ENCODE measurements at places on chromosomes 16 and 17. TPM values are rescaled to one million over a fixed set of nuclear protein-coding genes. Genes with fewer than 3 reads are reported as not detected.

Gene ARHGAP44
- not detected for total RNA-seq

- no peak for DNase-seq
These were observed 11.6 kb upstream of the TMEM100 start for GRCh38 chr17:55734128-55734781.

Gene ITGAX
- 2.7 TPM for total RNA-seq

Gene ITGA2B
- 0.31 TPM for total RNA-seq

DNA sequence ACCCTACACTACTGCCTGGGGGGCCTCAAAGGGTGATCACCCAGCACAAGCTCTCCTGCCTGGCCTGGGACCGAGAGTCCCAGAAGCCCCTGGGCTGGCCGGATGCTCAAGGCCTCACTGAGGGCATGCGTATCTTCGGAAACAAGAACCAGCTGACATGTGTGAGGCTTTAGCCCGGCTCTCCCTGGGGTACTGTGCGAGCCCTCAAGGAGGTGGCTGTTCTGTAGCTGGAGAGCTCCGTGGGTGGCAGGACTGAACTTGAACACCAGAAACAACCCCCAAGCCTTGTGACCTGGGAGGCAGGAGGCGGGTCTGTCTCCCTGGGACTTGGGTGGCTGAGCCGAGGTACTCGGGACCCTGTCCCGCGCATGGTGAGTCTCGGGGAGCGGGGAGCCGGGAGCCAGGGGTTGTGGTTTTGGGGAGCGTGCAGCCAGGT is 7.0 kb downstream of the DPEP1 start:
- DNase-seq: no peak

GRCh38 chr17:72090108-72090507 is 30.7 kb upstream of the SOX9 start:
- DNase-seq: no peak

DNA sequence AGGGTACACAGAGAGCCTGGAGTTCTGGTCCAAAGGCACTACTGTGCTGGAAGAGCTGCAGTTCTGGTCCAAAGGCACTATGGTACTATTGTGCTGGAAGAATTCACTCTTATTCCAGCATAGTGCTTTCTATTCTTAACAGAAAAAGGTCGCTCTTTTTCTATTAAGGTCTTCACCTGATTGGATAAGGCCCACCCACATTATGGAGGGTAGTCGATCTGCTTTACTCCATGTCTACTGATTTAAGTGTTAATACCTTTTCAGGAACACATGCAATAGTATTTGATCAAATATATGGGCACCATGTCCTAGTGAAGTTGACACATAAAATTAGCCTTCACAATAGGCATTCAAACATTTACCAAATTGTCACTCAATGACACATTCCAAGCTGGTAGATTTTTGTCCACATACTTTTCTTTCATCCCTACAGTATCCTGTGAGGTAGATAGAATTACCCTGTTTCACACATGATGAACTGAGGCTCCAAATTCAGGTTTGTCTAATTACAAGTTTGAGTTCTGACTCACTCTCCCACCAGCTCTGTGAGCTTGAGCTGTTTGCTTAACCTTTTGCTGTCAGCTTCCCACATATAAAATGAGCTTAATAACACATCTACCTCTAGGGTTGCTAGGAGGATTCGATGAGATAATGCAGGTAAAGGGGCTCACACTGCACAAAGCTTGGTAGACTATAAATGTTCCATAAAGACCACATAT is 129.9 kb downstream of the AIPL1 start:
- no peak for DNase-seq

DNA sequence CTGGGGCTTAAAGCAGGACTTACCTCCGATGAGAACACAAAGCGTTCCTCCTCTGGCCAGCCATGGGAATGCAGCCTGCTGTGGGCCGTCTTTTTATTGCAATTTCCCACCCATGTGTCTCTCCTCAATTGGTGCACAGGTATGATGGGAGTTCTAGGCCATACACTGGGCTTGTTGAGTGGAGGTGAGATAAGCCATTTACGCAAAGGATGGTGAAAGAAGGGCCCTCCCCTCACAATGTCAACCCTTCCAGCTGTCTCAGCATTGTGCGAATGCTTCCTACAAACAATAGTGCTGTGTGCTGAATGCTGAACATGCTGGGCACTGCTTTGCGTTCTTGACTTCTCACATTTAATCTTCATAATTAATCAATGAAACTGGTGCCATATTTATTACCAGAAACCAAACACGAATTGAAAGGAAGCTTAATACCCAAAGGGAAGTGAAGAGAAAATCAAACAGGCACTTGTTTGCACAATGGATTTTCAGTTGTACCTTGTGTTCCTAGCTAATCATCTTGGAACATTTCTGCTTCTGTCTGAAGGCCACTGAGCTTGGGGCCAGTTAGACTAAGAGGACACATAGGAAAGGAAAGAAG is at the start of gene GP2:
GP2 (minus strand) TSS at position 70 of the 598 bp plus-strand sequence. CDS start 1,082 bp downstream, outside the sequence.
- no peak for DNase-seq

GRCh38 chr17:27333410-27333980 is 39.6 kb downstream of the WSB1 start:
- DNase-seq: peak; percentile 39

DNA sequence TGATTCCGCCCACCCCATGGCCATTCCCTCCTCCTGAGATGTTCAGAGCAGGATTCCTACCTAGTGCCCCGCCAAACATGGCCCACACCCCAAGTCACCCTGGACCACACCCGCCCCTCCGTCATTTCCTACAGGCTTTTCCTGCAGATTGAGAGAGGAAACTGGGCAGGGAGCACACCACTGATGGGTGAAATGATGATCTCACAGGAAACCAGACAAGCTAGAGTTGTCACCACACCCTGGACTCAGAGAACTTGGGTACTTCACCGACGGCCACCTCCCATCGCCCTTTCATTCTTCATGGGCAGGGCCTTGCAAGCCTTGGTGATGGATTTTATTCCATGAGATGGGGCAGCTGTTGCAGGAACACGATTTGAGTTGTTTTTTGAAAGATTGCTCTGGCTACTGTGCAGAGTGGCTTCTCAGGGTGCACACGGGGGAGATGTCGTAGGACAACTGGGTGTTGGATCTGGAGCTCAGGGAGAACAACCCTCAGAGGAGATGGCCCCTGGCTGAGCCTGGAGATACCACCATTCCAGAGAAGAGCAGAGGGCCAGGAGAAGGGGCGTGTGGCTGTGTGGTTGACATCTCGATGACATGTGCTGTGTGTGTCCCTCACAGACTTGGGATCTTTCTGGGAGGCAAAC is 7.4 kb upstream of the B9D1 start:
- DNase-seq: peak; percentile 57

DNA sequence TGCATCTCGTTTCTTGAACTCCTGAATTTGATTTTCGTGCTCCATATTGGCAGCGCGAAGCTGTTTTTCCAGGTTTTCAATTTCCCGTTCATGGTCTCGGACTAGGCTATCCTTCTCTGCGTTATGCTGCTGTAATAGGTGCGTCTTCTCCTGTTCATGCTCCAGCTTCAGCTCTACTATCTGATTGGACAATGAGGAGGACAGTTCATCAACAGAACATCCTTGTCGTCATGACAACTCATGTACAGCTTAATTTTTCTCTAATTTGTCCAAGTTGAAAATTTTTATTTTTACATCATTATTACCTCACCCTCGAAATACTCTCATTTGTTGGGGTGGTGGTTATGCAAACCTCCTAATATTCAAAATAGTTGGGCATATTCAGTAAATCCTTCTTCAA is 289.8 kb downstream of the CEP112 start:
- no peak for DNase-seq

GRCh38 chr16:50251375-50252081 is 14.8 kb upstream of the ADCY7 start:
- DNase-seq: no peak

Gene CD7
- total RNA-seq: 190 TPM

- no peak for DNase-seq
These were observed 540.1 kb upstream of the PSMD7 start for GRCh38 chr16:73756289-73757178.

DNA sequence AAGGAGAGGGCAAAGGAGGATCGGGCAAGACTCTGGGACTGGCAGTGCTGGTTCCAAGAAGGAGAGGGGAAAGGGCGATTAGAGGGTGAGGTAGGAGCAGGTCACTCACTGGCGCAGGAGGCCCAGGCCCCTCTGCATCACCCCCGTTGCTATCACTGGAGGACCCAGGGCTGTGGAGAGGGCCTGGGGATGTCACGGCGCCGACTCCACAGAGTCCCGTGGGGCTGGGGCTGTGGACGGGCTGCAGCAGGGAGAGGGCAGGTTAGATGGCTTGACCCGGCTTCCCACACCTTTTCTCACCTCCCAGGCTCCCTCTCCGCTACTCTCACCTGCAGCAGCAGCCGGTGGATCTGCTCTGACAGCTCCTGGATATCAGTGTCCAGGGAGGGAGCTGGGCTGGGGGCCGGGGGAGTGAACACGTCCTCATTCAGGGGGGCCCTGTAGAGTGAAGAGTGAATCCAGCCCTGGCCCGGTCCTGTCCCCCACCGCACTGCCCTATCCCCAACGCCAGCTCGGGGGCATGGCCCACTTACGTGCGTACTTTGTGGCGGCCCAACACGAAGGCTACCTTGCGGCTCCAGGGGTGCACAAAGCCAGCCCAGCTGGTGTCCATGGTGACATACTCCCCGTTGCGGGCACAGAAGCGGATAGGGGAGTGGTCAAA is 4.9 kb downstream of the PER1 start:
- DNase-seq: no peak

DNA sequence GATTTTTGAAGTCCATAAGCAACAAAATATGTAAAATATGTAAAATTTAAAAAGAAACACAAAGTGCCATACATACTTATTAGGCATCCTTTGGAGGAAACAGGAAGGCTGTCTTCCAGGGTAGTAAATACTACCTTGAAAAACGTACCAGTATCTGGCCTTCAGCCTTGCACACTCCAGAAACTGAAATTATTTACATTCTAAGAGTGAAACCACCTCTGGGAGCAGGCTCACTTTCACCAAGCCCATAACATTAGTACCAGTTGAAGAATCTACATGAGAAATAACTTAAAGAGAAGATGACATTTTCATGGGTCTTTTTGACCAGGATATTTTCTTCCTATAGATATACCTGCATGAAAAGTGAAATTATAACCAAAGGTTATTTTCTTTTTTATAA is 6.4 kb downstream of the KRTAP9-1 start:
- DNase-seq: no peak

- no peak for DNase-seq
These were observed 183.4 kb upstream of the XYLT1 start for GRCh38 chr16:17654142-17654541.

Gene FOXN1
- not detected for total RNA-seq

Gene SLC52A1
- 0.35 TPM for total RNA-seq

DNA sequence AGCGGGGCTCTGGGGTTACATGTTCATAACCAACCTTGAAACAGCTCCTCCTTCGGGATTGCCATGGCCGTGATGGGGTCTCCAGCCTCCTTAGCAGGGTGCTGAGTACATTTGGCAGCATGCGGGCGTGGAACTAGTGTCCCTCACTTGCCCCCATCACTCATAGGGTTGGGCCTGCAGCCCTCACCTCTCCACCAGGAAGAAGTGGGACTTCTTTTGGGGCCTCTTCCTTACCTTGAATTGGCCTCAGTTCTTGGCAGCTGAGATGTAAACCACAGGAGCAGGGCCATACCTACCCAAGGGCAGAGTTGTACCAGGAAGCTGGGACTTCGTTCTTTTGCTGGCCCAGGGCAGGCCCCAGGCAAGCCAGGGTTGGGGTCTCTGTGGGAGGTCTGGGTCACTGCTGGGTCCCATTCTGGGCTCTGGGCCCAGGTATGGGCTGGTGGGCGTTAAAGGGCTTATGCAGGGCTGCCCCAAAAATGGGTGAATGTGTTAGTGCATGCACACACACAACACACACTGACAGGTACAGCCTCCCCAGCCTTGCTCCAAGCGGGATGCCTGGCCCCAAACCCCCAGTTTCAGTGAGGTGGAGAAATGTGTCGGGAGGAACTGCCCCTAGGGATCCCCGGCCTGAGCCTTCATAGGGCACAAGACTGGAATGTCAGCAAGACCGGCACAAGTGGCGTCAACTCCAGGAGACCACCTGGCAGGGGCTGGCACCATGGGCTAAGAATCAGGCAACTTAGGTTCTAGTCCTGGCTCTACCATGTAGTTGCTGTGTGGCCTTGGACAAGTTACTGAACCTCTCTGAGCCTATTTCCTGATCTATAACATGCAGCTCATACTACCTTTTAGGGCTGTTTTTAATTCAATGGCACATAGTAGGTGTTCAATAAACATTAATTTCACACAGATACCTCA is 3.9 kb upstream of the KRT15 start:
- DNase-seq: no peak

- no peak for DNase-seq
These were observed 46.3 kb downstream of the PRKCA start for GRCh38 chr17:66348584-66349165.

Gene ZG16B
- 0.74 TPM for total RNA-seq

Gene C16orf96
- total RNA-seq: 0.07 TPM

Gene IGSF6
- 0.58 TPM for total RNA-seq

DNA sequence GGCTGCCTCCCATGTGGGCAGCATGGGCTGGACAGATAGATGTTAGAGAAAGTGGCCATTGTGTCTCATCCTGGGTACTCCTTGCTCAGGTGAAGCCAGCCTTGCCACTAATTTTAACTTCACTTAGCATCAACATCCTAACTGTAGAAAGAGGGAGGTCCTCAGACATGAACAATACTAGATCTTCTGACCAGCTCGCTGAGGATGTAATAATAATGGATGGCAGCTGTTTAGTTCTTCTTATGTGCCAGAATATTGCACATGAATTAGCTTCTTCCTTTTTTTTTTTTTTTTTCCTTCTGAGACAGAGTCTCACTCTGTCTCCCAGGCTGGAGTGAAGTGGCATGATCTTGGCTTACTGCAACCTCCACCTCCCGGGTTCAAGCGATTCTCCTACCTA is 232.4 kb downstream of the CCDC182 start:
- no peak for DNase-seq

Data from CD8-positive, alpha-beta memory T cell (primary cell).